ENCODE measurements at places on chromosomes 12 and 14.
A peak's percentile ranks its signal among the peaks of the same experiment; 100 is the strongest.

DNA sequence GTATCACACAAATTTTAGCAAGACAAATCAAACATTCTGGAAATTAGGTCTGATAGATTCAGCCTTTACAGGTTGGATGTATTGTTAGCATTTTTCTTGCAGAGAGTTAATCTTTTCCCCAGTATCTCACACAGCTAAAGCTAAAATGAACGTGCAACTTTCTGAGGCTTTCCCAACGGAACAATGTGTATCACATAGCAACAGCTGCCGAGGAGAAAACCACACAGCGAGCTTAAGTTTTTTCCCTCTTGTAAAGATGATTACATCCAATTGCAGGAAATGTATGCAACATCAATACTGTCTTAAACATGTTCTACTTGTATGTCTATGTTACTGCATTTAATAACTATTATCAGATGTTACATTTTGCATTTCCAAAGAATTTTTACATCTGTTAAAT, 182.2 kb downstream of the CCDC59 start:
- no peak for DNase-seq

DNA sequence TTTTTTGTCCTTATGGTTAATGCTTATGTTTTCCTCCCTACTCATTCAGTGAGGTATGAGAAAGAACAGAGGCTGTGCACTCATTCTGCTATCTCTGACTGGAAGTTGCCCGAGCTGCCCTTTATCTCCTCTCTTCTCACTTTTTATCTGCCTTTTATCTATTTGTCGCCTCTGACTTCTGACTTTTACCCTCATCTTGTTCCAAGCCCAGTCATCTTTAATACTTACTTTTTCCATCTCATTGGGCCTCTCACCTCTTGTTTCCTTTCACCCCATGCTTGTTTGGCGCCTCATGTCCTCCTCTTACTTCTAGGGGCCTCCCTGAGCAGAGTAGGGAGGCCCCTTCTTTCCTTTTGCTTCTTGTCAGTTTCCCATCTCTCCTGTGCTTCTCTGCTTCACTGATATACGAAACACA, 50.7 kb downstream of the DIP2B start:
- no peak for DNase-seq

- DNase-seq: no peak
Observed at GRCh38 chr12:13368971-13369370, 172.4 kb downstream of the EMP1 start.

DNA sequence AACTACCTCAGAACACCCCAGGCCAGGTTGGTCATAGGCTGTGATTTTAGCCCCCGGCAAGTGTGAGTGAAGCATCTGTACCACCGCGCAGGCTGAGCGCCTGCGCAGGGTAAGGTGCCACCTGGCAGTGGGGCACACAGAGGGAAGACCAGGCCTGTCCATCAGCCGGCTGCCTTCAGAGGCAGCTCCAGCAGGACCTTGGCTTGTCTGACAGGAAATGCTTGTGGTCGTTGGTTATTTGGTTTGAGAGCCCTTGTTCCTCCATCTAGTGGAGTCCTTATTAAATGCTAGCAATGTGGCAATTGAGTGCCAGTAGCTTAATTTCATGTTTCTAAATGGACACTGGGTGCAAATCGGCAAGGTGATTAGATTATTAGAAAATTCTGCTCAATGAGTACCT, 27.5 kb downstream of the SLC25A29 start:
- DNase-seq: no peak

- no peak for DNase-seq
Observed at GRCh38 chr12:123267335-123267920, 4.2 kb downstream of the CDK2AP1 start.

DNA sequence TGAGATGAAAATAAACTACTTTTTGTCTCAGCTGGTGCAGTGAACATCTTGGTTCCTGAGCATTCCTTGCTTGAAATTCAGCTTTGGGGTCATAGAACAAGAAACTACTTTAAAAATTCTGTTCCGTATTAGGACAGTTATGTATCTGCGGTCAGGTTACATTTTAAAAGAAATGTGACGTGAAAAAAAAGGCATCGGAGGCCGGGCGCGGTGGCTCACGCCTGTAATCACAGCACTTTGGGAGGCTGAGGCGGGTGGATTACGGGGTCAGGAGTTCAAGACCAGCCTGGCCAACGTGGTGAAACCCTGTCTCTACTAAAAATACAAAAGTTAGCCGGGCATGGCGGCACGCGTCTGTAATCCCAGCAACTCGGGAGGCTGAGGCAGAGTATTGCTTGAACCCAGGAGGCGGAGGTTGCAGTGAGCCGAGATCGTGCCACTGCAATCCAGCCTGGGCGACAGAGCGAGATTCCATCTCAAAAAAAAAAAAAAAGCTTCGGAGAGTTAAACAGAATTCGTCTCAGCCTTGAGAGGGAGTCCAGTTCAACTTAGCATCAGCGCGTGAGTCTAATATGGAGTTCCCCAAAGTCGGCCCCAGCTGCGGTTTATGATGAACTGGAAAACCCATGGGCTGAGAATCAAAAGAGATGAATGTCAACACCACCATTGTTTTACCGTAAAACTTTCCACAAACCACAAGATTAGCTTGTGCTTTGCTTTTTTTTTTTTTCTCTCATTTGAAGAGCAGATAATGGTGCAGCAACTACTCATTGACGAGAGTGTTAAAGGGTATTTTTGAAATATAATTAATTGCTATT, 2.1 kb upstream of the SLC2A13 start:
- DNase-seq: no peak

- DNase-seq: no peak
Observed at GRCh38 chr14:91153360-91153759, 39.5 kb downstream of the DGLUCY start.

DNA sequence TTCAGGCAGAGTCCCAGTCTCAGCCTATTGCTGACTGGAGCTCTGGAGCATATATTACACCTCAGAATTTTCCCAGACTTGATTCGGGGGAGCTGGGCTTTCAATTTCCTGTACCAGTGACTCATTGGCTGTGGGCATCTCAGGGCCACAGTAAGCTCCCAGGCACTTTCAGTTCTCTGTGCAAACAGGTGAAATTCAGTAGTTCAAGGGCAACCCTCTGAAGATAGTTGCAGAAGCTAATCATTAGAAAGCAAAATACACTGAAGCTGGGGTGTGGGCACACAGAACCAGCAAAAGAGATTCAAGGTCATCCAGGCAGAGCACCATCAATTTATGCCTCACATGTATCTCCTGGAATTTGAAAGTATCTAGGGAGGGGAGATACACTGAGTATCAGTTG, 8.1 kb upstream of the NIN start:
- no peak for DNase-seq

GRCh38 chr12:105983622-105984320, 155.0 kb downstream of the NUAK1 start:
- no peak for DNase-seq

GRCh38 chr12:75977590-75977951, 54.0 kb downstream of the PHLDA1 start:
- no peak for DNase-seq

- no peak for DNase-seq
Observed at GRCh38 chr12:176321-177181, 37.4 kb downstream of the SLC6A12 start.

DNA sequence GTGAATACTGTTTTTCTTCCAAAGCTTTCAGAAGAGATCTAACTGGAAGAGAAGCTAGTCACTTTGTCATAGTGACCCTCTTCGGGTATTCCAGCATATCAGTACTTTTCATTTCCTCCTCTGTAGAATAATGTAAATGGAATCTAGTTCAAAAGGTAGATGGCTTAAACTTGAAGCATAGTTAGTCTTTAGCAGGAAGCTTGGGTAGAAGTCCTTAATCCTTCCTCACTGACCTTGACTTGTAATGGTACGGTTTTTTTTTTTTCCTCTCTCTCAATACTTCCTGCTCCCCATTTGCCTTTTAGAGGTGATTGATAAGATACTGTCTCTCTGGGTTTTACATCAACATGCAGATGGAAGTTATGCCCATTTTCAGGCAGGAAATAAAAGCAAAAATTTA, 1.7 kb downstream of the FBXO34 start:
- DNase-seq: no peak

- no peak for DNase-seq
Observed at GRCh38 chr12:120939523-120939922, 35.4 kb upstream of the SPPL3 start.

DNA sequence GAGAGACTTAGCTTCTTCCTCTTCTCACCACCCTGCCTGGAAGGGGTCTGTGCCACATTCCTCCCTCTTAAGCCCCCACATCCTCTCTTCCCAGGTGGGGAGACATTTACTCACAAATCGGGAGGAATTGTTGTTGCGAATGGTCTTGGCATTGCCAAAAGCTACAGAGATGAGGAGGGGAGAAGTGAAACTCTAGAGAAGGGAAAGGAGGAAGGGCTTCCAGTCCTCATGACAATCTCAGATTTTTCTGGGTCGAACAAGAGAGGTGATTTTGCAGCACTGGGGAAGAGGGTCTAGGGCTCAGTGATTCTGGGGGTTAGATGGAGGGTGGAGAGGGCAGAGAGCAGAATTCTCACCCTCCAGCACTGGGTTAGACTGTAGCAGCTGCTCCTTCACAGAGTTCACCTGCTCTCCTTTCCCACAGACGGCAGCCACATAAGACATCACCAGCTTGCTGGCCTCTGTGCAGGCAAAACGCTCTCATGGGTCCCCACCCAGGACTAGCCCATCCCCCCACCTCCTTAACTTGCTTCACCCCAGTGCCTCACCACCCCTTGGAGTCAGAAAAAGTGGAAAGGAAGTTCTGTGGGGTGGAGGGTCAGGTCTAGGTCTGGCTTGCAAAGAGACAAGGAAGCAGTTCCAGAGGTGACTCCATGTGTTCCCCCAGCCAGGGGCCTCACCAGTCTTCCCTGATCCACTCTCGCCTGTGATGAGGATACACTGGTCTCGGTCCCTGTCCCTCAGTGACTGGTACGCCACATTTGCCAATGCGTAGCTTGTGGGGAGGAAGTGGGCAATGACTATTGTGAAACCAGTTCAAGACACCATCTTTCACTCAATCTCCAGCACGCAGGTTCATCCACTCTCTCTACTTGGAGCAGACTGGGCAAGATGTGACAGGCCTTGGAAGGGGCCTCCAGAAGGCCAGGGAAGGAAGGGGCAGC, 2.7 kb downstream of the MYO1A start:
- DNase-seq: peak; percentile 16

DNA sequence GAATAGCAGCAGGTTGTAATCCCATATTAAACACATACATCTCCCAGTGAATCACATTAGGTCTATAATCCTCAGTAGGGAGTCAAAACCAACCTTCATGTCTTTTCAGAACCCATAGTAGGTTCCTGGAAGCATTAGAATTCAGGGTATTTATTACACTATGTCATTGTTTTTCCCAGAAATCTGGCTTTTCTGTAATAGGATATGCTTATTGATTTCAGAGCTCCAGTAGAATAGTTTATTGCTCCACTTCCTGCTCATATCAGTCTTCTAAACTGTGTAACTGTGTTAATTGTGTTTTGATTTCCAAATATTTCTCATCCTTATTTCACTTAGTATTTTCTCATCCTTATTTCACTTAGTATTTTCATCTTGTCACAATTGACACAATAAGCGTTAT, 268.0 kb downstream of the CCDC59 start:
- no peak for DNase-seq

- no peak for DNase-seq
Observed at GRCh38 chr12:34097213-34097612, 74.9 kb downstream of the ALG10 start.

DNA sequence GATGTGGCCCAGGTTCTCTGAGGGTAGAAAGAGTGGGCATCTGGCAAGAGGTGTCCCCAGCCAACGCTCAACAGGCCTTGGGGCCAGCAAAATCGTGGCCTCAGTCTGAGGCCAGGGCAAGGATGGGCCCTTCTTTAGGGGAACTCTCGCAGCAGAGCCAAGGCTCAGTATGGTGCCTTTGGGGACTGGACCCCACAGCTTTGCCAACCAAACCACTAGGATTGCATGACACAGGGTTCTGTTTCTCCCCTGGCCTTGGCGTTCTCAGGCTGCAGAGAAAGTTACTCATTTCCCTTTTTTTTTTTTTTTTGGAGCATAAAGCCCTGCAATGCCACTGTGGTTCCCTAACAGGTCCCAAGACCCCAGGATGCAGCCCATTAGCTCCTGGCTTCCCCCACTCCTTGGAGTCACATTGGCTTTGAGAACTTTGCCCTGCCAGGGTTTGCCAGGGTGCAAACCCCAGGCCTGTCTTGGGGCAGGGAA, 100.6 kb downstream of the LGMN start:
- no peak for DNase-seq

DNA sequence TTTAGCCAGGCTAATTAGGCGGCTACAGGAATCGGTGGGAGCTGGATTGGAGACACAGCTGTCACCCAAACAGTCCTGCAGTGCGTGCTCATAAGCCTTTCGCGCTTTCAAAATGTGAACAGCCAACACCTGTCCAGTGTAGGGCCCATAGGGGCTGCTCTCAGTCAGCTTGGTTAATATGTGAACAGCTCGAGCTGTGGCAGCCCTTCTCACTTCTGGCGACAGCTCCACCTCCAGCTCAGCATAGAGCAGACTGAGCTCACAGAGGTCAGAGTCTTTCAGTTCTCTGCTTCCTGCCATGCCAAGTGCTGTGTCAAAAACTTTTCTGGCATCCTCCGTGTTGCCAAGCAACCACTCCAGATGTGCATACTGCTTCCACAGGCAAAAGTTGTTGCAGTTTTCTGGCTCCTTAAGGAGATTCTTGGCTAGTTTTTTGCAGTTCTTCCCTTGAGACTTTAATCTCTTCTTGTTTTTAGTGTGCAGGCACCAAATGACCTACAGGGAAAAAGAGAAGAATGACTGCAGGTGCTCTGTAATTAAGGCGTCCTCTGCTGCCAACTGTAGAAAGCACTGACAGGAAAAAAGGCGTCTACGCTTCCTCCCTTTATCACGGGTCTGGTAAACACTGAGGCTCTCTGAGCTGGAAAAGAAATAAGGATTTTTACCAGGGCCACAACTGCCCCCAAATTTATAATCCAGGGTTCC, 32.5 kb downstream of the PSMC1 start:
- DNase-seq: no peak

GRCh38 chr14:94795372-94795771, 25.5 kb upstream of the GSC start:
- no peak for DNase-seq

DNA sequence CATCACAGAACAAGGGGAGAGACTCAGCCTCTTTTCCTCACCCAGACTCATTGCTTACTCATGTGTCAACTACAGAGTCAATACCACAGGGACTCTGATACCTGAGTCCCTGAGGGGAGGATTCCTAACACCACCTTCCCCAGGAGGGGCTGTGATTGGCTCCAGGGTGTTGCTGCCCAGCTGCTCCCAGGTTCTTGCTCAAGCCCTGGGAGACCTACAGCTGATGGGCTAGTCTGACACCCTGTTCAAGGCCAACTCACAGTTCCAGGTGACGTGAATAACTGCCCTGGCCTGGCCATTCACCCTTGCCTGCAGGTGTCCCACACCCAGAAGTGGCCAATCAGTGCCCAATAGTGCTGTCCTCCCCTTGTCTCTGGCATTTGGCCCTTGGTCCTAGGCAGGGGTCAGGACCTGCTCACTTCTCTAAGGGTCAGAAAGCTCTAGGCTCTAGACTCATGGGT, 8.6 kb downstream of the SPRYD4 start:
- DNase-seq: no peak

- no peak for DNase-seq
Observed at GRCh38 chr12:94372461-94372860, 87.2 kb downstream of the CEP83 start.
